Chondrocyte (in vitro differentiated cells): ENCODE measurements at places on chromosomes 3 and 15. TPM values are rescaled to one million over a fixed set of nuclear protein-coding genes. Genes with fewer than 3 reads are reported as not detected.

DNA sequence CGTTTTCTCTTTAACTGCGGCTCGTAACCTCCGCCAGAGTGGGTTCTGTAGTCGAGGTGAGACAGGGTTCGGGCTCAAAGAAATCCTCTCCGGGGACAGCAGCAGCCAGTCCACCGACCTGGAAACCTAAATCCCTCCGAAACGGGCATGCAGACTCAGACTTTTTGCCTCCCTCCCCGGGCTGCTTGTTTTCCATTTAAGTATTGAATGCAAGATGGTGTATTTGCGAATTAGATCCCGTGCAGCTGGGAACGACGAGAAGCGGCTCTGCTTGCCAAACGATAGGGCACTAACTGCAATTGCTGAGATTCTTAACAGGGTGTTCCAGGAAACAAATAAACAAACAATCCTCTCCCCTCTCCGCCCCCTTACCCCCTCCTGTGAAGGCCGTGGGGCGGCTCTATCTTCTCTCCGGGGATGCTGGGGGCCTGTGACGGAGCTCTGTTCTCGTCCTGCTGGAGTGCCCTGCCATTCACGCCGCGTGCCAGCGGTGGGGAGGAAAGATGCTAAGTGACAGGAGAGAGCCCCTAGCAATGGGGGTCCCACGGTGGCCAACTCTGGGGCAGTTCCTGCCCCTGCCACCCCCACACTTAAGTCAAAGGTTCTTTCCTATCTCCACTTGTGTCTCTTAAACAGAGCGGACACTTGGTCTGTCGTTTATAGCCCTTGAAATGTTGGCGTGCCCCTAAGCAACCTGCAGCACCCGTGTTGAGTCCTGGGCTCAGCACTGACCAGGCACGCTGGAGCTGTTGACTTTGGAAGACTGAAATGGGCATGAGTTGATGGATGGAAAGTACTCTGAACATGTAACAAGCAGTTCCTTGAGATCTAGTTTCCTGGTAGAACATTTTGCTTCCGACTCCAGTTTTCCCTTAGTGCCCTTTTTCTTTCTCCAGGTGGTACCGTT lies 1.3 kb upstream of the ETV5 start:
- H3K4me1 ChIP-seq: peaks cover 30% of the 10 kb centered on the region
- no peak for DNase-seq
- H3K36me3 ChIP-seq: no peaks in the 10 kb centered on the region
- peak overlapping the region; percentile 96 for H3K27ac ChIP-seq
- H3K27me3 ChIP-seq: peaks cover 16% of the 10 kb centered on the region

DNA sequence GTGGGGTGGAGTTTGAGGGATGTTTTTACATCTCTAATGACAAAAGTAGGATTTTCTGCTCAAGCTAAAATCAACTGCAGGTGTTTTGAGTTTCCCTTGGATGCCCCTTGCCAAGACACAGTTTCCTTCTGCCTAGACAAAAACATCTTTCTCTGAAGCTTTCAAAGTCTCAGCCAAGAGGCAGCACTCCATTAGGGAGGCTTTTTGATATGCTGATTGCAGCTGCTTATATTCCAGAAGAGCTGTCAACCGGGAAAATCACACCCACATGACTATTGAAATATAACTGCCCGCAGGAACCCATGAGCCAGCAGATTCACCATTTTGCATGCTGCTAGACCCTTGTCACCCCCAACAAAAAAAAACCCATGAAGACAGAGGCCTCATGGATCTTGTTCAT lies 27.5 kb upstream of the ZNF148 start:
- DNase-seq: no peak
- H3K4me3 ChIP-seq: no peak overlapping the region
- no peak overlapping the region for H3K27ac ChIP-seq
- no peaks in the 10 kb centered on the region for H3K36me3 ChIP-seq

GRCh38 chr15:25796395-25796794 lies 66.7 kb downstream of the ATP10A start:
- peak overlapping the region; percentile 68 for H3K27ac ChIP-seq
- peaks cover 14% of the 10 kb centered on the region for H3K36me3 ChIP-seq
- no peak overlapping the region for H3K4me3 ChIP-seq
- no peak for DNase-seq

- no peak overlapping the region for H3K27ac ChIP-seq
- H3K4me1 ChIP-seq: peaks cover 19% of the 10 kb centered on the region
- no peak overlapping the region for H3K4me3 ChIP-seq
- H3K36me3 ChIP-seq: no peaks in the 10 kb centered on the region
- no peak for DNase-seq
Observed at GRCh38 chr3:102207151-102207571, 227.7 kb upstream of the ZPLD1 start.

DNA sequence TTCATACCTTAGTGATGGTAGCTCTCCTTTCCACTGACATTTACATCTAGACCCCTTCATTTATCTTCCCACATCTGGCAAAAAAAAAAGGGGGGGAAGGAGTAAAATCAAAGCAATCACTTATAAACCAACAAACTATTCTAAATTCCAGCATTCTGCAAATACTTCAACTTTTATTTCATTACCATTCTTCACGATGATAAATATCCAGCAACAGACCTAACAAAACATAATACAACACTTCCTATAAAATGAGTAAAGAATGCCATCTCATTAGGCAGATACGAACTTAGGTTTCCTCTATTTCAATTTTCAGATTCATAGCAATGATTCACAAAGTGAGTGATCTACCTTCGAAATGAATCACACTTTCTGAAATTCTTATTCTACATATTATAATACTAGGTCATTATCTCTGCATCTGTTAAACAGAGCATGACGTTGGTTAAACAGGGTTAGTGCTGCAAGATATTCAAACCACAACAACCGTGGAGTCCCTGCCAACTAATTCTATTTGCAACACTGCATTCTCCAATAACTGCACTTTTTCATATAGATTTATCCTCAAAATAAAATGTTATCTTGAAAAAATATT lies at the start of gene LRRFIP2:
Gene LRRFIP2, minus strand, starts transcription at position 51 of the 595 bp plus-strand sequence. CDS start 25,599 bp downstream, outside the sequence.
- peak within 1 kb of the TSS; percentile 82 for H3K27ac ChIP-seq
- no peaks in the 10 kb centered on the region for H3K27me3 ChIP-seq
- H3K4me1 ChIP-seq: peaks cover 56% of the 10 kb centered on the region
- peaks cover 4% of the 10 kb centered on the region for H3K36me3 ChIP-seq

DNA sequence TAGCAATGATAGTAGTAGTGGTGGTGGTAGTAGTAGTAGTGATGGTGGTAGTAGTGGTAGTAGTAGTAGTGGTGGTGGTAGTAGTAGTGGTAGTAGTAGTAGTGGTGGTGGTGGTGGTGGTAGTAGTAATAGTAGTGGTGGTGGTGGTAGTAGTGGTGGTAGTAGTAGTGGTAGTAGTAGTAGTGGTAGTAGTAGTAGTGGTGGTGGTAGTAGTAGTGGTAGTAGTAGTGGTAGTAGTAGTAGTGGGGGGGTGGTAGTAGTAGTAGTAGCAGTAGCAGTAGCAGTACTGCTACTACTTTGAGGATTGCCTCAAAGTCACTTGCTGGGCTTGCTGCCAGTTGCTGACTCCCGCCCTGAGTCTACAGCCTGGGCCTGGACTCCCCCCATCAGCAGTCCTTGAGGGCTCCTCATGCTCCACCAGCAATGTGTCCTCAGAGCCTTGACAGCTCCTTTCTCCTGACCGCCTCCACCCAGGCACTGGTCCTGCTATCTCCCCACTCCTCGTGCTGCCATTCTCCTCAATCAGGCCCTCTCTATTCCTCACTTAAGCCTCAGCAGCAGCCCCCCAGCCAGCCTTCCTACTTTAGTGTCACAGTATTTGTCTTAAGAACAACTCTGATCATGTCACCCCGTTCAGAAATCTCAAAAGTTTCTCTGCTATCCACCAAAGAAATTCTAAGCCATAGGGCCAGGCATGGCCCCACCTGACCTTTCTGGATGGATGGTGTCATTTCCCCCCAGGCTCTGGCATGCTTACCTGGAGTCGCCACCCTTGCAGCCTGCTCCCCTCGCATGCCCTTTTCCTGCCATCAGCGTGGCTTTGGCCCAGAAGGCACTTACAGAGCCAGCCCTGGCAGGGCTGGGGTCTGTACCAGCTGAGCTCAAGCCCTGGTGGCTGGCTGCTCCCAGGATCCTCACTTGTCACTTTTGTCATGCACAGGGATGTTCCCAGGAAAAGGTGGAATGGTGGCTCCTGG lies 45.6 kb downstream of the DLEC1 start:
- no peaks in the 10 kb centered on the region for H3K4me1 ChIP-seq
- DNase-seq: no peak
- peaks cover 4% of the 10 kb centered on the region for H3K27me3 ChIP-seq
- H3K4me3 ChIP-seq: no peak overlapping the region
- H3K36me3 ChIP-seq: peaks cover 5% of the 10 kb centered on the region

DNA sequence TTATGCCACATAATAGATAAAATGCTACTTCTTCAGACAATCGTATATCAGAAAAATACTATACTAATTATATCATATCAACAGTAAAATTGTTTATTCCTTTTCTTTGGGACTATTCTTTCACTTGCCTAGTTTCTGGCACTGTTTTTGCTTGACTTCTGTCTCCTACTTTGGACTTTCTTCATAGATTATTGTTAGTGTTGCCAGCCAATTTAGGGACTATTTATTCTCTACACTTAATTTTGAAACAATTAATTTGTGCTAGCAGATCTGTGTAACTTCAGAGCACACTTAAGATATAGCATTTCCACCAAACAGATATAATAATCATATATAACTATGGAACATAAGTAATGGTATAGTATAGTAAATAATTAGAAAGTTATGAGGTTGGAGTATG lies 305.6 kb downstream of the CADM2 start:
- peaks cover 4% of the 10 kb centered on the region for H3K27me3 ChIP-seq
- H3K36me3 ChIP-seq: no peaks in the 10 kb centered on the region
- no peaks in the 10 kb centered on the region for H3K4me1 ChIP-seq
- H3K4me3 ChIP-seq: no peak overlapping the region

DNA sequence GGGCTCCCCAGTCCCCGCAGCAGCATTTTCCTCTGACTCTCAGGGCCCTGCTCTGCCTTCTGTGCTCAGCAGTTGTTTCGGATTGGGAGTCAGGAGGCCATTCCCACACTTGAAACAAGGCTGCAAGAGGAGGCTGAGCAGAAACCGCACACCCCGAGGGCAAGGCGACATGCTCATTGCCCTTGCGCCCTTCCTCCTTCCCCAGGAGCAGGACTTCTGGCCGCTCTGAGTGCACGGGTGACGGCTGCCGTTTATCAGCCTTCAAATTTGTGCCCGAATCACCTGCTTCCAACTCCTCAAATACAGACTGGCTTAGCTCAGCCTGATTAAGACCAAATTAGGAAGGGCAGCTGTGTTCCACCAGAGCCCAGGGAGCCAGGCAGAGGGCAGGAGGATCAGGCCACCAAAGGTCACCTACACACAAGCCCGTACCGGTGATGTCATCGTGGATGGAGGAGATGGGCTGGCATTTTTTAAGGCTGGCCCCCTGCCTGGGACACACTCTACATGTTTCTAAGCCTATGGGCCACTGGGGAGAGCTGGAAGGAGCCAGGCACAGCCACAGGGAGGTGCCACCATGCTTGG lies 38.1 kb downstream of the TM2D3 start:
- no peak overlapping the region for H3K4me3 ChIP-seq
- peaks cover 25% of the 10 kb centered on the region for H3K4me1 ChIP-seq
- H3K27ac ChIP-seq: no peak overlapping the region
- DNase-seq: no peak
- peaks cover 2% of the 10 kb centered on the region for H3K27me3 ChIP-seq

GRCh38 chr15:77637851-77638692 lies 5.4 kb upstream of the LINGO1 start:
- peaks cover 9% of the 10 kb centered on the region for H3K4me1 ChIP-seq
- peaks cover 56% of the 10 kb centered on the region for H3K27me3 ChIP-seq
- H3K36me3 ChIP-seq: no peaks in the 10 kb centered on the region
- no peak for DNase-seq
- no peak overlapping the region for H3K4me3 ChIP-seq

GRCh38 chr3:190303884-190304283 lies 18.4 kb downstream of the CLDN1 start:
- no peak overlapping the region for H3K27ac ChIP-seq
- no peaks in the 10 kb centered on the region for H3K27me3 ChIP-seq
- H3K4me3 ChIP-seq: no peak overlapping the region
- DNase-seq: no peak
- peaks cover 27% of the 10 kb centered on the region for H3K4me1 ChIP-seq
- H3K36me3 ChIP-seq: no peaks in the 10 kb centered on the region

- no peak for DNase-seq
- H3K27ac ChIP-seq: no peak overlapping the region
- no peak overlapping the region for H3K4me3 ChIP-seq
- H3K36me3 ChIP-seq: peaks cover 41% of the 10 kb centered on the region
- H3K27me3 ChIP-seq: no peaks in the 10 kb centered on the region
- H3K4me1 ChIP-seq: peaks cover 3% of the 10 kb centered on the region
Observed at GRCh38 chr3:25747033-25747432, 36.2 kb downstream of the NGLY1 start.

- H3K27ac ChIP-seq: no peak overlapping the region
- H3K27me3 ChIP-seq: peaks cover 9% of the 10 kb centered on the region
- H3K4me1 ChIP-seq: peaks cover 9% of the 10 kb centered on the region
- no peaks in the 10 kb centered on the region for H3K36me3 ChIP-seq
Observed at GRCh38 chr3:176785171-176785570, 412.1 kb downstream of the TBL1XR1 start.

GRCh38 chr3:373193-373779 lies 176.7 kb downstream of the CHL1 start:
- no peak overlapping the region for H3K4me3 ChIP-seq
- H3K27me3 ChIP-seq: peaks cover 10% of the 10 kb centered on the region
- H3K36me3 ChIP-seq: no peaks in the 10 kb centered on the region

DNA sequence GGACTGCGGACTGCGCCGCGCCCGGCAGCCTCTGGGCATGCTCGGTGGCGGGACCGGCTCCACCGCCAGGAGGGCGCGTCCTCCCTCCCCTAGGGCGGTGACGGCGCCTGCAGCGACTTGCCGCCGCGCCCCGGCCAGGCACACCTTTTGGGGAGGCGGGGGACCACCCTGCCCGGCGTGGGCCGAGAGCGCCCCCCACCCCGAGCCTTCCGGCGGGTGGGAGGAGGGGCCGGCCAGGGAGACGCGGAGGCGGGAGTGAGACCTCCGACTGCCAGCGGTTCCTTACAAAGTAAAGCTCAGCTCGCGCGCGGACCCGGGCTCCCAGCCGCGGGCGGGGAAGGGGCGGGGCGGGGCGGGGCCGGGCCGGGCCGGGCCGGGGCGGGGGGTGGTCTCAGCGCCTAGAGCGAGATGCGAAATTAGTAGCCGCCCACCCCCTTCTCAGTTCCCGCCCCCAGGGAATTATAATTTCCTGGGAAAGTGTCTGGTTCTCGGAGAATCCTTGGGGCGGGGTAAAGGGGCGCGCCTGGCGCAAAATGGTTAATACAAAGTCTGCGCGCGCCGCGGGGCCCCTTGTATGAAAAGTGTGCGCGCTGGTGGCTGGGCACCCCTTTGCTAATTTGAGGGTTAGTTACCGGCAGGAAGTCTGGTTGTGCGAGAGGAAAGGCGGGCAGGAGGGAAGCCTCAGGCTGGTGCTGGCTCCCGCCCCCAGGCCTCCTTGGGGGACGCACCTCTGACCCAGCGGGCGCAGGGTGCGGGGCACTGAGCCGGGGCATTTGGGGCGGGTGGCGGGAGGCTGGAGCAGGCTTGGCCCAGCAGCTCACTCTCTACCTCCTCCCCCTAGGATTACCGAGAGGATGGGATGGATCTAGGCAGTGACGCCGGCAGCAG lies 224.8 kb upstream of the IL12A start:
- peak overlapping the region; percentile 99 for H3K27ac ChIP-seq
- peaks cover 1% of the 10 kb centered on the region for H3K36me3 ChIP-seq
- peak; percentile 94 for DNase-seq
- peak overlapping the region; percentile 98 for H3K4me3 ChIP-seq
- H3K27me3 ChIP-seq: no peaks in the 10 kb centered on the region

Gene NR1I2
- total RNA-seq: not detected in 3 replicates

Gene PLOD2
- 208 to 249 TPM (median 212 TPM) in 3 replicates for total RNA-seq

Gene GRIP2
- 0.20 to 0.63 TPM in 2 of 3 replicates, not detected in the other for total RNA-seq

Gene PAQR5
- total RNA-seq: 0.20 TPM in 1 of 3 replicates, not detected in the others

Gene TBCCD1
- 12.8 to 19.6 TPM (median 13.8 TPM) in 3 replicates for total RNA-seq

Gene GP5
- 0.28 TPM in 1 of 3 replicates, not detected in the others for total RNA-seq

Gene CCR9
- not detected in 3 replicates for total RNA-seq

Gene FRMD5
- total RNA-seq: 0.31 to 1.6 TPM (median 1.5 TPM) in 3 replicates
